ENCODE measurements at places on chromosomes 5 and 9.

- peak; percentile 38 for DNase-seq
Measured at GRCh38 chr5:113330533-113331208, 104.1 kb downstream of the TSSK1B start.

GRCh38 chr5:38029397-38030065 lies 189.7 kb upstream of the GDNF start:
- no peak for DNase-seq

DNA sequence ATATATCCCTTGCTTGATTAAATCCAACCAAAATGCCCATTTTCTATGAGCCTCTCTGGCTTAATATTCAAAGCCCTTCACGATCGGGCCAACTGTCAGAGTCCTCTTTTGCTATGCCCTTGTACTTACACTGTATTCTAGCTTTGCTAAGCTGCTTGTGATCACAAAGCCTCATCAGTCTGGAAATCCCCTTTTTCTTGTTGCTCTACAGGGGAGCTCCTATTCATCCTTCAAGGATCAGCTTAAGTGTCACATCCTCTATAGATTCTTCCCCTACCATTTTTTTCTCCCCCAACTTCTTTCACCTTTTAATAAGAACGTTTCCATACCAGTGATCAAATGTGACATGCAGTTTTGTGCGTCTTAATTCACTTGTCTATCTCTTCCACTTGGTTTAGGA lies 450.4 kb upstream of the CHD1 start:
- DNase-seq = no peak

GRCh38 chr5:111813537-111813936 lies 56.5 kb upstream of the NREP start:
- DNase-seq = no peak

DNA sequence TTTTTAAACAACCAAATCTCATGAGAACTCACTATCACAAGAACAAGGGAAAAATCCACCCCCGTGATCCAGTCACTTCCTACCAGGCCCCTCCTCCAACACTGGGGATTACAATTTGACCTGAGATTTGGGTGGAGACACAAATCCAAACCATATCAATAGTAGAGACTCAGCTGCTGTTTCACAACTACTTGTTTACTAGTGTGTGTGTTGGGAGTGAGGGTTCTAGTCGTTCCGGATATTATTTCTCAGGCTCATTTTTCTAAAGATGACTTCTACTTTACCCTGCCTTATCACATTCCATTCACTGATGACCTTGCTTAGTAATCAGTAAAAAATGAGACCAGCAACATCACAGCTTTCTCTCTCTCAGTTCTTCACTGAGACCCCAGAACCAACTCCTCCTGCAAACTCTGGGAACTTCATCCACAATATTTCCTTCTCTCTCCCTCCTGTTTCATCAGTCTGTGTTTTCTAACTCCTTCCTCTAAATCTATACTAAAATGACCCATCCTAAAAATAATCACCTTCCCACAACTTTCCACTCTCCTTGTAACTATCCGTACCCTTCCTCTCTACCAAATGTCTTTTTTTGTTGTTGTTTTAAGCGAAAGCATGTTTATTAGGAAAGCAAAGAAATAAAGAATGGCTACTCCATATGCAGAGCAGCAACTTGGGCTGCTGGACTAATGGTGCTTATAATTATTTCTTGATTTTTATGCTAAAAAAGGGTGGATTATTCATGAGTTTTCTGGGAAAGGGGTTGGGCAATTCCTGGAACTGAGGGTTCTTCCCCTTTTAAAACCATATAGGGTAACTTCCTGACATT lies 121.5 kb upstream of the SPRY4 start:
- DNase-seq = peak; percentile 36

DNA sequence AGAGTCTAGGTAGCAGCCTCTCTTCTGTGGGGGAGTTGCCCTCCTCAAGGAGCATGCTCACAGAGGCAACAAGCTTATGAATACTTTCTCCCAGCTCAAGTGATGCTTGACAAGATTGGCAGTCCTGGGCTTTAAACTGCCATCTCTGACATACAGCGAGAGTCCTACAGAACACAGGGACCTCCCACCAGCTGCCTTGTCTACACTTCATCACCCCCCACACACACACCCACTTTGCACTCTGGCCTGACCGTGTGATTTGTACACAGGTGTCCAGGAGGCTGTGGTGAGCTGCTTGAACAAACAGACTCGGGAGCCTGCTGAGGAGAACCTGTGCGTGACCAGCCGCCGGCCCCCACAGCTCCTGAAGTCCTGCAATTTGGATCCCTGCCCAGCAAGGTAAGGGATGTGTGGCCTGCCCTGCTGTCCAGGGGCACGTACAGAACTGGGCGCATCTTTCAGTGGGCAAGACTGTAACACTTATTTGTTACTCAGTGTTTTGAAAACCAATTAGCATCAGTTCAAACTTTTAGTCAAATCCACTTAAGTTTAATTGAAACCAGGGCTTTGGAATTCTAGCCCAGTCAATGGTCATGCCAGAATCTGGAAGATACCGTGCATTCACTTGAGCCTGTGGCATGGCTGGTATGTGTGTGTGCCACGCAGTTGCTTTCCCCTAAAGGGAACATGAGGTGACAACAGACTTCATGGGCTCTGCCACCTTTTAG lies 247.5 kb downstream of the ADAMTSL1 start:
- DNase-seq = peak; percentile 90

GRCh38 chr5:72587661-72588308 lies 80.6 kb upstream of the ZNF366 start:
- no peak for DNase-seq

DNA sequence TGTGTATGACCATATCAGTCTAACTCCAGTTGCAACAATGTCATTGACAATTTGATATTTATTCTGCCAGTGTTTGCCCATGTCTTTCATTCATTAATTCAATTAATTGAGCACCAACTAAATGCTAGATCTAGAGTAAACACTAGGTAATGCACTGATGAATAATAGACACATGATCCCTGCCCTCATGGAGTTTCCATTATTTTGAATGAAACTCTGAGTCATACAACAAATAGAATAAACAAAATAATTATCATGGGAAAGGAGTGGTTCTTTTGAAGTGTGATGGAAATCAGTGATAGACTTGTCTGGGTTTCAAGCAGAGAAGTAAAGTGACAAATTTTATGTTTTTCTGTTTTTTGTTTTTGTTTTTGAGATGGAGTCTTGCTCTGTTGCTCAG lies 4.6 kb downstream of the ARHGEF37 start:
- DNase-seq = no peak

- DNase-seq = no peak
Measured at GRCh38 chr9:7053903-7054302, 296.1 kb downstream of the KDM4C start.

- DNase-seq = no peak
Measured at GRCh38 chr5:56148453-56148971, 84.6 kb downstream of the ANKRD55 start.

- DNase-seq = no peak
Measured at GRCh38 chr9:91898451-91899218, 51.4 kb downstream of the ROR2 start.

DNA sequence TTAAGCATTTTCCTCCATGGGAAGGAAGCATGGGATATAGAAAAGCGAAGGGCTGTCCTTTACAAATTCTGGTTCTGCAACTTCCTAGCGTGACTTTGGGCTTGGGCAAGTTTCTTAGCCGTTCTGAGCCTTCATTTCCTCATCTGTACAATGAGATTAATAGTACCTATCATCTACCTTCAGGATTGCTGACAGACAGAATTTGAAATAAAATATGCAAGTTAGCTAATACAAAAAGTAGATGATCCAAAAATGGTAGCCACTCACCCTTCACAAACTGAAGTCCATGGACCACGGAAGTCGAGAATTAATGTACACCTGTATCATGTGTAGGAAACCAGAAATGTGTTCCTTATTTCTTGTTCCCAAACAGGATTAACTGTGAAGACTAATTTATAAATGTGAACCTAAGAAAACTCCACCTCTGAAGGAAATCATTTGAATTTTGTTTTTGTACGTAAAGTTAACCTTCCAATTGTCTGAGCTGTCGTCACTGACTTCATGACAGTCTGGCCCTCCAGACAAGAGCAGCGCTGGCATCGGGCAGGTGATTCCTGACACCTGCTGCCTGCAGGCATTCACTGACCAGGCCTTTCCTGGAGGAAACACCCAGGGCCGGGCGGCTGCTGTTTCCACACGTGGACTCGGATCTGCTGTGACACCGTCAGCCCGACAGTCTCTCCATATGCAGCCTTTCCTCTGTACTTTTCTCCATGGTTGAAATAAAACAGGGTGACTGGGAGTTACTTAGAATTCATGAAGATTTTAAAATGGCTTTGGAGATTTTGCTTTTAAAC lies 63.4 kb downstream of the PSMB7 start:
- DNase-seq = no peak

GRCh38 chr9:121972501-121972981 lies 120.6 kb downstream of the TTLL11 start:
- DNase-seq = peak; percentile 39

DNA sequence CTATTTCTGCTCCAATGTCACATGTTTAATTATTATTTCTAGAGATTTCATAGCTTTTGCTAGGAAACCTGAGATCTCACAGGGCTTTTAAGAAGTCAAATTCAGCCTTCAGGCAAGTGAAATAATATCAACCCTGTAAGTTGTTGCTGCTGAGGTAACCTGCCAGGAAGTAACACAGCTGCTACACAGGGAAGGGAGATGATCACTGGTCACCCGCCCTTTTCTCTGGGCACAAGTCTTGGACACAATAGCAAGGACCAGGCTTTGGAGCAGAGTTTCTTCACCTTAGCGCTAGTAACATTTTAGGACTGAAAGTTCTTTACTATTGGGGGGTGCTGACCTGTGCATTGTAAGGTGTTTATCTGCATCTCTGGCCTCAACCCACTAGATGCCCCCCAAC lies 50.1 kb downstream of the PTTG1 start:
- no peak for DNase-seq

GRCh38 chr5:14700478-14701436 lies 36.2 kb downstream of the OTULIN start:
- DNase-seq = no peak

GRCh38 chr5:126562823-126563222 lies 32.2 kb downstream of the ALDH7A1 start:
- DNase-seq = no peak

DNA sequence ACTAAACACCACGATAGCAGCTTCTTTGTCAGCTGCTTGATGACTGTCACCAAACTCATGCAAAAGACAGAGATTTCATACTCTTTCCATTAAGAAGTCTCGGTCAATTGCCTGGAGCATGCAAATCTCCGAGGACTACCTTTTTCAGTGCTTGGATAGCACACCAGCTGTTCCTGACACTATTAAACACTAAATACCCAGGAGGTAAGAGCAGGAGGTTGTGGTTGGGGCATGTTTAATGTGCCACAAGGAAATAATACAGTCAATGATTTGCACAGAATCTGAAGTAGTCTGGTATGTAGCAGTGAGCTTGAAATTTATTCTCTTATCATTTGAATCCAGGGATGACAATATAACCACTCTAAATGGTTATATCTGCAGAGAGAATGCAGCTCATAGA lies 996.2 kb downstream of the CDH12 start:
- DNase-seq = no peak

DNA sequence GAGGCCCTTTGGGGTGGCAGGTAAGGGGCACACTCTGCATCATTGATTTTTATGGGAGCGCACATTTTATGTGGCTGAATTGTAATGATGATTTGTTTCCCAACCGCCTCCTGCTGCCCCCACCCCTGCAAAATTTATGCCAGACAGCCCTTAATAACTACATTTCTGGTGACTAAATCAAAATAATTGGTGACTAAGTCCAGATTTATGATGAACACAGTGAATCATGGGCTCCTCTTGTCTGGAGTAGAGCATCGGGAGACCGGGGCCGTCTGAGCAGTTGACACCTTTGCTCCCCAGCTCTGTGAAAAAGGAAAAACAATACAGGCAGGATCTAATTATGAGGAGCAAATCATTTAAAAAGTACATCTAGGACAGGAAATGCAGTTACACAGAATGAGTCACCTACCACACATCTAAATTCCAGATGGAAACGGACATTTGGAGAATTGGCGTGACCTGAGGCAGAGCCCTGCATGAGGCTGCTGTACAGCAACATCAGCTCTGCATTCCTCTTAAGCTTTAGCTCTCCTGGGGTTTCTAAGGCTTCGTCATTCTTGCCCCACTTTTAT lies 58.9 kb downstream of the DOCK2 start:
- peak; percentile 97 for DNase-seq

DNA sequence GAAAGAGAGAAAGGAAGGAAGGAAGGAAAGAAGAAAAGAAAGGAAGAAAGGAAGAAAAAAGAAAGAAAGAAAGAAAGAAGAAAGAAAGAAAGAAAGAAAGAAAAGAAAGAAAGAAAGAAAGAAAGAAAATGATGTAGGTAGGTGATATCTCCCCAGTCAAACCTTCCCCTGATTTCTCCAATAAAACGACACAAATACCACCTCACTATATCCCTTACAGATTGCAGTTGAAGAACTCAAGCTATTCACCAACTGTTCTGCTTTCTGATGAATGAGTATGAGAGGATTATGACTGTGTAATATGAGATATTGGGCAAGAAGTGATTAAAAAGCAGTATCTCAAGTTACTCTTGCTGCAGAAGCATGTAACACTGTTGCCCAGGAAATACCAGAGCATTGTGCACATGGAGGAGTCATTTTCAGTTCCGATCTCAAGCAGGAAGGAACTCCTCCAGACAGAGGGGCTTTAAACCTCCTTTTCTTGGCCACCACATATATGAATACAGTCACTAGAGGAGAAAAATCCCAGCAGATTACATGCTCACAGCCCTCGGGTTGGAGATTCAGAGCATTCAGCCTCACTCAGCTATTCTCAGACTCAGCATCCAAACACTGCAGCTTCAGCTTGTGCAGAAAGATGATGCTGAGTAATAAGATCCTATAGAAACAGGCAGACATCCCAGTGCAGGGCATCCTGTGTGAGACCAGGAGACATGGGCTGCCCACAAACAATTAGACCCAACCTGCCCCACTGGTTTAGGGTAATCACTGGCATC lies 61.4 kb downstream of the UGCG start:
- DNase-seq = peak; percentile 94

DNA sequence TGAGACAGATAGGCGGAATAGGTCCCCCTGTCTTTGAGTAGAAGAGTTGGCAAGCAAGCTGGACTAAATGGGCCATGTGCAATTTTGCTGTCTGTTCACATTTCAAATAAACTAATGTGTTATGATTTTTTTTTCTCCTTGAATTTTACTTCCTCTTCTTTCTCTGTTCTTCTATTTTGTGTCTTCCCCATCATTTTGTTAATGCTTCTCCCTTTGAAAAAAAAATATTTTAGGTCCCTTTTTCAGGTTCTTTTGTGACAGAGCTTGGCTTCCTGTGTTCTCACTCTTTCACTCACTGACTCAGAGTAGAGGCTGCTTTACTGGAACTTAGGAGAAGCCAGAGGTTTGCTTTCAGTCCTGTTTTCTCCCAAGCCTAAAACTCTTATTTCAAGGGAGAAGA lies 48.1 kb downstream of the PTCD2 start:
- no peak for DNase-seq

DNA sequence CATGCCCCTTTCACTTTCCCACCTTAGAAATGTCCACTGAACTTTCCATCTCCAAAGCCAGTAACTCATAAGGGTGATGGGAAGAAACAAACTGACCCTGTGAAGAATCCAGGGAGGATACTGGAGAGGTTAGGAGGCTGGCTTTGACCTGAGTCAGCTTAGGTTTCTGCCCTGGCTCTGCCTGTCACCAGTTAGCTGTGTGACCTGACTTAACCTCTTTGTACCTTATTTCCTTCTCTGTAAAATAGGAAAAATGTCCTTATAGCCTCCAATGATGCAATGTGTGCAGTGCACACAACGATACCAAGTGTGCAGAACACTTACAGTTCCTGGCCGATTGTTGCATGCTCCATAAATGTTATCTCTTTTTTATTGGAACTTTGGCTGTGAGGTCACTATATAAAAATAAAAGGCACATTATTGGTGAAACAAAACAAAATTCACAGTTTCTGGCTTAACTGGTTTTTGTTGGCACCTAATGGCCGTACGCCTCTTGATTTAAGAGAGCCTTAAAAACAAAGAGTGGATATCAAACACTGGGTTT lies 37.8 kb downstream of the GABRP start:
- DNase-seq = no peak

Data from adipocyte (in vitro differentiated cells).